Lower leg skin (tissue), 4 donors: ENCODE measurements at places on chromosomes 3 and 15. TPM values are rescaled to one million over a fixed set of nuclear protein-coding genes. Genes with fewer than 3 reads are reported as not detected.

DNA sequence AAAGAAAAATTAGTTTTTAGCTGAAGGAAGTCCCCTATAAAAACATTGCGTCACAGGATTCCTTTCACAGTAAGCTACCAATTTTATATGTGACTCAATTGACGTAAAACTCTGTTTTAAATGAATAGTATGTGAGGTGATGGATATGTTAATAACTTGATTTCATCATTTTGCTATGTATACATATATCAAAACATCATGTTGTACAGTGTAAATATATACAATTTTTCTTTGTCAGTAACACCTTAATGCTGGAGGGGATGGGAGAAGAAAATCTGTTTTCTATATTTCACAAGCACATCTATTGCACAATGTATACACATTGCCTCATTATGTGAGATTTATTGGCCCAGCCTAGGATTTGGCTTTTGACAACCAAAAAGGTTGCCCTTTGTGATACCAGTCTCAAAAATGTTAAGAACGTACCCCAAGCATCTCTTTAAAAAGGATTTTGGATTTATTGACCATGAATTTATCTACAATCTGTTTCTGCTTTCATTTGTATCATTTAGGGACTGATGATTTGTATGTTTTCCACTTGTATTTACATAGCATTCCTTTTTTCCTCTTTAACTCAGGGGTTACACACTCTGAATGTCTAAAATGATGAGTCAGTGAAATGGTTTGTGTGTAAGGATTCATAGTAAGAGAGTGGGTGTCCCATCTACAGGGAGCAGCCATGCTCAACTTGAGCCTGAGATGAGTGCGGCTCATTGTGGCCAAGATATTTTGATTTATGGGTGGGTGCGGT, 62.6 kb downstream of the CRTC3 start:
- no peak for DNase-seq

Gene CYB561D2
- 9.7 TPM for total RNA-seq

DNA sequence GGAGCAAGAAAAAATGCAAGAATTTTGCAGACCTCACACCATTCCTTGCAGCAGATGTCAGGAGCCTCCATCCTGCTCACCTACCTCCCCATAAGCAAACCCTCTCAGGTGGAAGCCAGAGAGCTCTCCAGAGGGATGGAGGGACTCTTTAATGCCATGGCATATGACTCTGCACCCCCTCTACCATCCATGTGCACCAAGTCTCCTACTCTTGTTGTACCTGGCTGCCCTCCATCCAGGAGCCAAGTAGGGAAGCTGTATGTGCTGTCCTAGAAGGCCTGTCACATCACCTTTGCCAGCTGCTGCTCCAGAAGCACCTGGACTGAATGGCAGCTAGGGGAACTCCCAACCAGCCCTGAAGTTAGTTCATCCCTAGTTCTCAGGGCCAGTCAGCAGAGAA, 38.5 kb upstream of the PRR20G start:
- no peak for DNase-seq

GRCh38 chr3:58167431-58168351, 43.1 kb downstream of the DNASE1L3 start:
- no peak for DNase-seq

DNA sequence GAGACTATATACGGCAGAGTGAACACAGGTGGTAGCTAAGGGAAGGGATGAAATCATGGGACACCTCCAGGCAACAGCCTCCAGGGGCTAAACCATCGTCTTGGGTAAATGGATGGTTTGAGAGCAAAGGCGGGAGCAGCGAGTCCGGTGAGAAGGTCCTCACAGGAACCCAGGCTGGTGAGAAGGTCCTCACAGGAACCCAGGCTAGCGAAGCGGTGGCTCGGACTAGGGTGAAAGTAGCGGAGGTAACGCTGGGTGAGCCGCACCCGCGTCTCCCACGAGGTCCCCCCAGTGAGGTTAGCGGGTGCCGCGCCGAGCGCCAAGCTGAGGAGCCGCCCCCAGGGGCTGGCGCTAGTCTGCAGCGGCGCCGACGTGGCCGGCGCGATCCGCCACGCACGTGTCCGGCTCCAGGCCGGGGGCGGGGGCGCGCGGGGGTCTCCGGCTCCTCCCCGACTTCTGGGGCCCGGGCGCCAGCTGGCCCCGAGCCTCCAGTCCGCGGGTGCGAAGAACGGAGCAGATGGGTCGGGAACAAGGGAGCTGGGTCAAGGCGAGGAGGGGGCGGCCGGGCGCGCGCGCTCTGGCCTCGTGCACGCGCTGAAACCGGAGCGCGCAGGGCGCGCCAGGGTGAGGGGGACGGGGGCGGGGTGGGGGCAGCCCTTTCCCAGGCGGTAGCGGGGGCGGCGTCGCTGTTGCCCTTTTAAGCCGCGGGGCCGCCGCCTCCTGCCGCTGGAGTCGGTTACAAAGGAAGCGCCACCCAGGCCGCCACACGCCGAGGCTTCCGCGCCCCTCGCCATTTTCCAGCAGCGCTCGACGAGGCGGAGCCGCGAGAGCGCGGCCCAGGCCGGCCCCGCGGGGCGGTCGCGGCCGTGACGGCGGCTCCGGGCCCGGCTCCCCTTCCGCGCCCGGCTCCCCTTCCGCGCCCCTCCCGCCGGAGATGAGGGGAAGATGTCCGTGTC, at the start of gene UBE2Q2:
UBE2Q2 (plus strand) TSS at position 726 of the 956 bp plus-strand sequence; CDS start at position 946, 220 bp downstream.
- DNase-seq: peak; percentile 94

DNA sequence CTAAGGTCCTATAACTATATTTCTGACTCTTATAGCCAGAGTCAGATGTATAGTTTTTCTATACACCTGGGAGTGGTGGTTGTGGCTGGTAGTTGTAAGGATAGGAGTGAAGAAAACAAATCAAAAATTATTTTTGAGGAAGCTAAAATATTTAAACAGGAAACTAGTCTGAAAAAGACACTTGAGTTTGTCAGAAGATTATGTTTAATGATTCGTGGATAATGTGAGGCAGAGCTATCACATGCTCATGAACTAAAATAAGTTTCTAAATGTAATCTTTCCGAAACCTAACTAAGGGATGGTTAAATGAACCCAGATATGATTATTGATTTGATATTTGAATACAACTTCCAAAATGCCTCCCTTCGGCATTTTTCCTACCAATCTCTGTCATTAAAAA, 30.4 kb downstream of the GABRR3 start:
- DNase-seq: no peak

DNA sequence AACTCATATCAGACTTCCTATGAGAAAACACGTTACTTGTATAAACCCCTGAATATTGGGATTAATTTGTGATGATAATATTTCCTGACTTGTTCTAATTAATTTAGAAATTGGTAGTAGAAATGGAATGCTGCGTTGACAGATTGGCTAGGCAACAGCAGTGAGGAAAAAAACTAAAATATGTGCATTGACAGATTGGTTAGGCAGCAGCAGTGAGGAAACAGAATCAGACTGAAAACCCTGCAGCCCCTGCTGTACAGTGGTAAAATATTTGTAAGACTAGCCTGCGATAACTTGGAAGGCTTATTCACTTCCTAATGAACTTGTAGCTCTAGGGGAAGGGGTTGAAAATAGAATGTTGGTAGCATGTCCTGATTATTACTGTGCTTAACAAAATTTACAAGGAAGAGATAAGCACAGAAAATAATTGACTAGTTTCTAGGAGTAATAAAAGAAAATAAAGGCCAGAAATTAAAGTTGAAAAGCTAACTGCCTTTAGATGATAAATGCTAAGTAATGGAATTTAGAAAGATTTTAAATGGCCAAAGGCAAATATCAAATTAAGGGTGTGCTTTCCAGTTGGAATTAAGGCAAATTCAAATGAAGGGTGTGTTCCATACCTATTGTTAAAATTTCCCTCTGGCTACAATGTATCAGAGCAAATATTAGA, 29.9 kb upstream of the IL16 start:
- DNase-seq: no peak

Gene IGSF10
- total RNA-seq: 1.9 TPM

DNA sequence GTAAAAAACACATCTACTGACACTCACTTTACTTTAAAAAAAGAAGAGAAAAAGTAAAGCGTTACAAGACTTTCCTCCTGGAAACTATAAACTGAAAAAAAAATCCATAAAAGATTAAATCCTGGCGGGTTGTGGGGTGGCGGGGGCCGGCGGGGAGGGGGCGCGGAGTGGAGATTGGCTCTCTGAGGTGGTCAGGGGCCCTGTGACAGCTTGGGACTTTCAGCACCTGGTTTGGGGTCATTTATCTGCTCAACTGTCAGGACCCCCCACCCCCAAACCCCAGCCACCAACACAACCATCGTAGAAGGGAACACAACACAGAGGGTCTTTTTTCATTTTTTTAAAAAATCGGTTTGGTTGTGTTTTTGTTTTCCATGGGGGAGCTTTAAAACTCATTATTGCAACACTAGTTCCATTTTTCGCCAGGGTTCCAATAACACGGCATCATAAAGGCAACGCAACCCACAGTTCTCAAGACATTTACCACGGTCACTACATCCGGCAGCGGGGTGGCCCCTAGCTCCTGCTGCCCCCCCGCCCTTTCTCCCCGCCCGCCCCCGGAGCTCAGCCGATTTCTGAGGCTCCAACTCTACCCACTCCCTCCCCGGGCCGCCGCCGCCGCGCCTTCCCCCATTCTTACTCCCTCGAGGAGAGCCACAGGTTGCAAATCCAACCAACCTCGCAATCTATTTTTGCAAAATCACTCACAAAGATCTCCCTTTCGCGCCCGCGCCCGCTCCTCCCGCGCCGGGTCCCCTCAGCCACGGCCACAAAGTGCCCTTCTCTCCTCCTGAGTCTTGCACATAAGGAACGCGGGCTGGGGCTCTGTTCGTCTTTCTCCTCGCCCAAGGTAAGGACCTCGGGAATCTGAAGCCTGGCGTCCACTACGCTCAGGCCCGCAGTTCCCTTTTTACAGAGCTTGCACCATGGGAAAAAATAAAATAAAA, 1.8 kb downstream of the BCL6 start:
- DNase-seq: no peak

GRCh38 chr3:106018929-106019550, 150.2 kb upstream of the CBLB start:
- DNase-seq: no peak

DNA sequence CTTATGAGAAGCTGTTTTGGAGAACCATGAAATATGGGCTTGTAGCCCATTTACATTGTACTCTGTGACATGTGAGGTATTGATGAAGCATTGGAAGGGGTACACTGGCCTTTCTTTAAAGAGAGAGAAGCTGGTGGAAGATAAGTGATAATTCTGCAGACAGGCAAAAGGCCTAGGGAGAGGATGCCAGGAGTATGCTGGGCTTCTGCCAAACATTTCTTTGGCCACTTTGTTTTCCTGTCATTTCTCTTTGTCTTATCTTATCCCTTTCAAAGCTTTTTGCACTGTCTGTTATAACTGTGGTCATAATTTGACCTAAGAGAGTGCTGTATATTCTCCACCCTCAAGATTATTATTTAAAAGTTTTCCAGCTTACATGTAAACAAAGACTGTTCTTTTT, 109.6 kb upstream of the SEMA6D start:
- DNase-seq: no peak

GRCh38 chr15:100057281-100057680, 284.5 kb downstream of the ADAMTS17 start:
- no peak for DNase-seq
